ENCODE measurements at places on chromosomes 6 and 20.

- DNase-seq = no peak
Measured at GRCh38 chr6:118843685-118844390, 50.1 kb upstream of the ASF1A start.

- DNase-seq = no peak
Measured at GRCh38 chr6:18284261-18284660, 19.9 kb upstream of the DEK start.

GRCh38 chr6:38264605-38265004, 375.1 kb downstream of the BTBD9 start:
- DNase-seq = no peak

DNA sequence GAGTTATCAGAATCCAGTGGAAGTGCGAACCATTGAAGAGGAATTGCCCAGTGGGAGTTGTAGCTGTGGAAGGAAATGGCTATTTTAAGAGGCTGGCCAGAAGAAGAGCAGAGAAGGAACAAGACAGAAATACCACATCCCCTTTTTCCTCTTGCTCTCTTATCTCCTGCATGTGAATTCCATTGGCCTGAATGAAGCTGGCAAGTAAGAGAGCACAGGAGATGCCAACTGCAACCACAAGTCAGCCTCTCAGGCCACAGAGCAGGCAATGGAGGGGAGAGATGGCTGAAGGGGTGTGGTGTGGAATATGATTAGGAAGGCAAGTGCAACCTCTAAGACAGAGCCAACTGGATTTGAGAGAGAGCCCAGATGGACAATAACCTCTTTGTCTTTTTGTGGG, 362.7 kb upstream of the IMPG1 start:
- no peak for DNase-seq

- no peak for DNase-seq
Measured at GRCh38 chr6:168397012-168397411, 44.0 kb upstream of the SMOC2 start.

DNA sequence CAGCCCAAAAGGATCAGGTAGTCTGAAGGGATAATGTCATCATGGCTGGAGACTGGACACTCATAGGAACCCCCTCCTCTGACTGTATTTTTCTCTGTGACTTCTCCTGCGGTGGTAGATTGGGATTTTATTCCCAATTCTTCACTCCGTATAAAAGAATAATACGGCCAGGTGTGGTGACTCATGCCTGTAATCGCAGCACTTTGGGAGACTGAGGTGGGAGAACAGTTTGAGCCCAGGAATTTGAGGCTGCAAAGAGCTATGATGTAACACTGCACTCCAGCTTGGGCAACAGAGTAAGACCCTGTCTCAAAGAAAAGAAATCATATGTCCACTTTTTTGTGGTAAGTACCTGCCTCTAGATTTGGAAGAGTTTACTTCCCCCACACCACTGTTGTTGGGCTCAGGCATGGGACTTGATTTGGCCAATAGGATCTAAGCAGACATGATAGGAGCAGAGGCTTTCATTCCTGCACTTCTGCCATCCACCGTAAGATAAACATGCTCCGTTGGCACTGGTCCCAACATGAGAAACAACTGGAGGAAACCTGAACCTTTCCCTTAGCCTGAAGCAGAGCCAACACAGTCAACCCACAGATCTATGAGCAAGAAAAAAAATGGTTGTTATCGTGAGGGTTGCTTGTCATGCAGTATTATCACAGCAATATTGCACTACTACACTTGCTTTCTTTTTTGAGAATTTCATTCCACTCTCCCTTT, 82.0 kb downstream of the JPH2 start:
- no peak for DNase-seq

- DNase-seq = no peak
Measured at GRCh38 chr20:41370176-41370575, 3.6 kb upstream of the EMILIN3 start.
